Head of caudate nucleus (tissue), 42 donors: ENCODE measurements at places on chromosomes 1 and 21.

- DNase-seq: no peak
Measured at GRCh38 chr1:152836870-152837269, 5.8 kb upstream of the LCE6A start.

- no peak for DNase-seq
Measured at GRCh38 chr1:153057375-153057774, at the start of gene SPRR2A. Gene SPRR2A (minus strand): TSS chr1:153057512. CDS start chr1:153056735, 777 bp downstream.

DNA sequence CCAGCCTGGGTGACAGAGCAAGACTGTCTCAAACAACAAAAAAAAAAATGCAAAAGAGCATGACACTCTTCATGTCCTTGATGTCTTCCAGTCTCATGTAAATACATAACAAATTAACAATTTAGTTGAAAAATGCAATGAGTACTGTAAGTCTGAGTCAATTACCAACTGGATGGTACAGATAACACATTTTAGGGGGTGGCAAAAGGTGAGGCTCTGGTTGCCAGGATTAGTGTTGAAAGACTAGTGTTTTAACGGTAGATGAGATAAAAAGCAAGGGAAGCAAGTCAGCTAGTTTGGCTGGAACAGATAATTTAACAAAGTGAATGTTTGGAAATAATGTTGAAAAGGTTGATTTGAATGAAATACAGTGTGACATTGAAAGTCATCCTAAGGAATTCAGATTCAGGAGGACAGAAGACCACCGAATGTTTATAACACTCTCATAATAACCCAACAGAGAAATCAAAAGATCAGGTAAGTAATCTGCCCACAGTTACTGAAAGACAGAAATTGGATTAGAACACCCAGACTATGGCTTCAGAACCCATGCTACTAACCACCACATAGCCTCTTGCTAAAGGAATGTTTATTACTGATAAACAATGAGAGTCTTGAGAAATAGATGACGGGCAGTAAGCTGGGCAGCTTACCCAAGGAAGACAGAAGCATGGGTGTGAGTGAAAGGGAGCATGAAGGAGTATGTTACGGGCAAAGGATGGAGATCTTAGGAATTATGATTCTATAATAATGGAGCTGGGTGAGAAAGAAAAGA is 312.4 kb downstream of the HMCN1 start:
- DNase-seq: no peak

- peak; percentile 44 for DNase-seq
Measured at GRCh38 chr1:180515857-180516388, 13.5 kb upstream of the ACBD6 start.

DNA sequence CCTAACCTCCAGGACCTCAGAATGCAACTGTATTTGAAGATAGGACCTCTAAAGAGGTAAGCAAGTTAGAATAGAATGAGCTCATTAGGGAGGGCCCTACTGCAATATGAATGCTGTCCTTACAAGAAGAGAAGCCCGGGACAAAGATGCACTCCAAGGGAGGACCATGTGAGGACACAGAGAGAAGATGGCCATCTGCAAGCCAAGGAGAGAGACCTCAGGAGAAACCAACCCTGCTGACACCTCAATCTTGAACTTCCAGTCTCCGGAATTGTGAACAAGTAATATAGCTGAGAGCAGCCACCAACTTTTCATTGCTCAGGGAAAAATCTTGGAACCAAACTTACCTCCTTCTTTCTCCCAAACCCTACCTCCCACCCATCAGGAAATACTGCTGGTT is 15.0 kb upstream of the GALNT2 start:
- DNase-seq: no peak

DNA sequence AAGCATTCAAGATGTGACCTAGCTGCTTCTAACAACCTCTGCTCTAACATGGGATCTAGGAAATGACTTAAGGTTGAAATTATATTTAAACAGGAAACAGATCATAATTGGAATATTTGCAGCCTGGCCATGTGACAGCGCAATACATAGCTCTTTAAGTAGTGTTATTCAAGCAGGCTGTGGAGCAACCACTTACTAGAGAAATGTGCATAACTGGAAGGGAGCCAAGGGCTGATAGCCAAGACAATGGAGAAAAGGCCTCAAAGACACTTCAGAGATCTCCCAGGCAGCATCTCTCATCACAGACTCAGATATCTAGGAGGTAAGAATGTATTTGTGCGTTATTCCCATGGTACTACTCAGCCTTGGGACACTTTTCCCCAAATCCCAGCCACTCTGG is 823.0 kb upstream of the PRMT6 start:
- DNase-seq: no peak

DNA sequence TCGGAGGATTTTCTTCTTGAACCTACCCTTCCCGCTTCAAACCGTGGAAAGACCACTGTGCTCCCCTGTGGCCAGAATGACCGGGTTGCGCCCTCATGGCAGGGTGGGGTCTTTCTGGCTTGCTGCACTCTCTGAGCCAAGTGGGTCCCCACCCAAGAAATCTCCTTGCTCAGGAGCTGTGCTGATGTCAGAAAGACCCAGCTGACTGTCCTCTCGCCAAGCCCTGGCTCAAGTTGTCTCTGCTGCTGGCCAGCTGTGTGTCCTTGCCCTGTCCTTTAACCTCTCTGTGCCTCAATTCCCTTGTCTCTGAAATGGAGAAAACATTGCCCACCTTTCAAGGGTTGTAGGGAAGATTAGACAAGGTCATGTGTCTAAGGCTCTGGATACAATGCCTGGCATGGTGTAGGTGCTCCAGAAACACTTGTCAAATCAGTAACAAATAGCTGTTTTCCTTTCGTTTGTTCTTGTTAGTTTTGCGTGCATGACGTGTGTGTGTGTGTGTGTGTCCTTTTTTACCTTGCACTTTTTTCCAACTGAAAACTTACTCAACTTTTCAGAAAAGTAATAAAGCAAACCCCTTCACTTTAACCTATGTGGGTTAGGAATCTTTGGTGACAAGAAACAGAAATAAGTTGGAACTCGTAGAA is 41.1 kb upstream of the RPL11 start:
- no peak for DNase-seq

GRCh38 chr21:43361493-43362296 is 65.2 kb downstream of the SIK1 start:
- DNase-seq: no peak

DNA sequence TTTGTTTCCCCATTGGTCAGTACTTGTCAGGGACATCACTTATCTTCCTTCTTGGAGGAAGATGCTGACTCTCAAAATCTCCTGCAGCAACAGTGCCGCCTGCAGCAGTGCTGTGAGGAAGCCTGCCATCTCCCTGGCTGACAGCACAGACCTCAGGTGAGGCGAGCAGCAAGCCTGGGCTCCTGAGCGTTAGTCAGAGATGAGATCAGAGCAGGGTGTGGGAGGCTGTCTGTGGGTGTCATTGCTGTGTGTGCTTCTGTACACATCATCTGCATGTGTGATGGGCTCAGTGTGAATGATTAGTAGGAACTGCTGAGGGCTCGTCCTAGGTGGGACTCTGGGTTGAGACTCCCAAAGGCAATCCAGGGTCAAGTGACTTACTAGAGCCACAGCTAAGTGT is 6.1 kb downstream of the STRIP1 start:
- peak; percentile 73 for DNase-seq

GRCh38 chr1:192904438-192904895 is 95.6 kb downstream of the RGS2 start:
- DNase-seq: no peak

DNA sequence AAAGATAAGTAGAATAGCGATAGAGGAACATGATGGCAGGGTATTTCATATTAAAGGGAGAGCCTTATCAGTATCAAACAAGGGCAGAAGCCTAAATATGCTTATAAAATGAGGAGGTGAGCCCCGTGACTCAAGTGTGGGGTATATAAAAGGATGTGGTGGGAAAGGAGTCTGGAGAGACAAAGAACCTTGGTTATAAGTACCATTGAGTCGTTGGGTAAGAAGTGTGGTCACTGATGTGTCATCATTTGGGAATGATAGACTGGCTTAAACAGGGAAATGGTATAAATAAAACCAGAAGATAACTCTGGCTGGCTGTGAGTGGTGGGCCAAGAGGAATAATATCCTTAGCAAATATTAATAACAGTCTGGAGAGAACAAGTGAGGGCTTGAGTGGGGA is 10.9 kb upstream of the CD5L start:
- no peak for DNase-seq

GRCh38 chr1:3275471-3276340 is 178.8 kb upstream of the ARHGEF16 start:
- DNase-seq: no peak

DNA sequence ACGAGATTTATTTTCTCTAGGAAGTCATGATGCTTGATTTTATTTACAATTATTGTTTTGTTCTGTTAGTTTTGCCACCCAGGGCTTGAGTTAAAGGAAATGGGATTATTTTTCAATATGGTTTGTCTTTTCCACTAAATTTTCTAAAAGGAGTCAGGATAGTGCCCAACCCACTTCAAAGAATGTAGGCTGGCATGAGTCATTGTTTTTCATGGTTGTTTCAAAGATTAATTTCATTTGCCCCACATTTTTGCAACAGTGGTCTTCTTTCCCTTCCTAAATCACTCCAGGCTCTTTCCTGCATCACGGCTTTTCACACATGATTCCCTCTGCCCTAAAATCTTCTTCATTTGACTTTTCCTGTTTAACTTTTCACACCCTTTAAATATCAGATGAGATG is 2.5 kb downstream of the SLAMF6 start:
- DNase-seq: no peak

GRCh38 chr1:90457985-90458384 is 259.1 kb downstream of the BARHL2 start:
- DNase-seq: no peak

DNA sequence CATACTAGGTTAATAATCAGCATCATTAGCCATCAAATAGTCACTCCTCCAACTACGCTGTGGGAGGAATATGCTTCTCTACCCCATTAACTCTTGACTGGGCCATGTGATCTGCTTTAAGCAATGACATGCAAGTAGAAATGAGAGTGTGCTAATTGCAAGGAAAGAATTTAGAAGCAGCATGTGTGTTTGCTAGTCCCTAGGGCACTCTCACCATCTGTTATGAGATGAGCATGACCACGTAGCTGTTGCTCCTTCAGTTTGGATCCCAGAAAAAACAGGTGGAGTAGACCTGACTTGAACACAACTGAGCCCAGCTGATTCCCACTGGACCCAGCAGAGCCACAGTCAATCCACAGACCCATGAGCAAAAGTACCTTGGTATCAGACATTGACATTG is 19.7 kb upstream of the RGS7 start:
- DNase-seq: no peak

GRCh38 chr1:21674957-21675356 is 5.8 kb upstream of the RAP1GAP start:
- no peak for DNase-seq

- peak; percentile 50 for DNase-seq
Measured at GRCh38 chr1:15833069-15833679, 14.3 kb upstream of the SPEN start.

GRCh38 chr1:218616681-218617080 is 271.5 kb downstream of the TGFB2 start:
- no peak for DNase-seq

- DNase-seq: peak; percentile 34
Measured at GRCh38 chr1:245099401-245099800, 55.4 kb upstream of the KIF26B start.

DNA sequence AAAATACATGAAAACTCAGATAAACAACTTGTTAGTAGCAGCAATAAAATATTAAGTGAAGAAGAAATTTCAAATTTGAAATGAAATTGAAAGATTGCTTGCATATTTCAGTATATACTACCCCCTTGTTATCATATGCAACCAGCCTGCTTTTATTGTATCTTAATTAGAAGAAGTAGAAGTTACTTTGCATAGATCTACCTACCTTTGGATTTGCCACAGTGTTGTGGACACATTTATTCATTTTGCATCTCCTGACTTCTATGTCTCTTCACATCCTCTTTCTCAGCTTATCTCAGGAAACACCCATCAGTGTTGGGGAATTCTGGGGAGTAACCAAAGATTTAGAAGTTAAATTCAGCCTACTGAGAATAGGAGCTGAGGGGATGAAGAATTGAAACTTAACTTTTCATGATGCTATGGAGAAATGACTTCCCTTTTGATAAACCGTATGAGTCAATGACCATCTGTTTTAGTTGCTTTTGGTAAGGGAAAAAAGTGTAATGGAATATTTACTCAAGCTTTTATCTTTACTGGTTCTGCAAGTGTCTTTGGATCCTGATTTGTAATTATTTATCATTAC is 96.9 kb downstream of the RGL1 start:
- no peak for DNase-seq

- DNase-seq: peak; percentile 38
Measured at GRCh38 chr21:43979654-43980053, 32.5 kb upstream of the TRAPPC10 start.
